Occipital lobe (tissue), 3 donors: ENCODE measurements at places on chromosomes 16 and 17. TPM values are rescaled to one million over a fixed set of nuclear protein-coding genes. Genes with fewer than 3 reads are reported as not detected.

CES3 gene
- 0.78 TPM for total RNA-seq

KCNJ2 gene
- total RNA-seq: 10.3 TPM

GRCh38 chr16:4494746-4495490 is 18.7 kb downstream of the HMOX2 start:
- no peak for DNase-seq

GRCh38 chr17:4898927-4899326 is 409 bp upstream of the C17orf107 start:
- no peak for DNase-seq

DNA sequence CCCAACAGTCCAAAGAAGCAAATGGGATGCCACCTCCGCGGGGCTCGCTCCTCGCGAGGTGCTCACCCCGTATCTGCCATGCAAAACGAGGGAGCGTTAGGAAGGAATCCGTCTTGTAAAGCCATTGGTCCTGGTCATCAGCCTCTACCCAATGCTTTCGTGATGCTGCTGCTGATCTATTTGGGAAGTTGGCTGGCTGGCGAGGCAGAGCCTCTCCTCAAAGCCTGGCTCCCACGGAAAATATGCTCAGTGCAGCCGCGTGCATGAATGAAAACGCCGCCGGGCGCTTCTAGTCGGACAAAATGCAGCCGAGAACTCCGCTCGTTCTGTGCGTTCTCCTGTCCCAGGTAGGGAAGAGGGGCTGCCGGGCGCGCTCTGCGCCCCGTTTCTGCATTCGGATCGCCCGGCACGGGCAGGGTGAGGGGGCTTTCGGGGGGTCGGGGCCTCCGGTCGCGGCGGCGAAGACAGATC is at the start of gene CDH13:
Gene CDH13 (plus strand): TSS at position 179 of the 471 bp plus-strand sequence.
- DNase-seq: peak; percentile 48

DNA sequence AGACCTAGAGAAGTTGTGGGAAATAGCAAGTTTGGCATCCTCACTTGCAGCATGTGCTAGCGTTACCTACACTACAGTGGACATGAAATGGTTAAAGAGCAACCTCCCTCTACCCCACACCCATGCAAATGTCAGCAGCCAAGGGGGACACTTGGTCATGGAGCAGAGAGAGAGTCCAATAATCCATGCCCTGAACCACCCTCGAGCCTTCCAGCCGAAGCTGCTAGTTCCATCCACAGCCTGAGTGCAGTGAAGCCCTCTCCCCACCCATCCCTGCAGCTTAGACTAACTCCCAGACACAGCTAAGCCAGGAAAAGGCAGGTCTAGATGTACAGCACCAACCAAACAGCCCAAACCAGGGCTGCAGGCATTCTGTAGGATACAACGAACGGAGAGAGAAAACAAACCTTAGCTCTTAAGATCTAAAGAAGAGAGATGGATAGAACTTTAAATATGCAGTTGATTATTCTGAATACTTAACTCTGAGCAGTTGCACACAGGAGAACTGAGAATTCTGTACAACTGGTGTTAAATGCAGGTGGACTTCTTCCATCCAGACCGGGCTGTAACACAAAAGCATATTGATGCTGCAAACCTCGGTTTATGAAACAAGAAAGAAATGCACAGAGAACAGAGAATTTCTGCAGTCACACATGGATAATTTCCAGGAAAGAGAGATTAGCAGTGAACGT is 93.8 kb downstream of the SALL1 start:
- no peak for DNase-seq

DNA sequence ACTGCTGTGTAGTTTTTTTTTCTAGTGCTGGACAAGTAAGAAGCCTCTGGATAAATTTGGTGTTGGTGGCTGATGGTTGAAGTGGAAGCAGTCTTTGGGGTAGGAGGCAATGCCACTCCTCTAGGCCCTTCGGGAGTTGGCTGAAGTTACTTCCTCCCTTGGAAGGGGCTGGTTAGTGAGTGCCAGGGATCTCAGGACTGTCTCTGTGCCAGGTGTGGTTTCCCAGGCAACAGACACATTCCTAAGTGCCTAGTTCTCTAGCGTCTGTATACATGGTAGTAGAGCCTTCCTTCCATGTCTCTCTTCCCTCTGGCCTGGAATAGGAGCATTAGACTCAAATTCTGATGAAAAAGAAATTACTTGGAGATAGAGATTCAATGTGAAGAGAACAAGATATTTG is 15.3 kb downstream of the TMEM98 start:
- no peak for DNase-seq

DNA sequence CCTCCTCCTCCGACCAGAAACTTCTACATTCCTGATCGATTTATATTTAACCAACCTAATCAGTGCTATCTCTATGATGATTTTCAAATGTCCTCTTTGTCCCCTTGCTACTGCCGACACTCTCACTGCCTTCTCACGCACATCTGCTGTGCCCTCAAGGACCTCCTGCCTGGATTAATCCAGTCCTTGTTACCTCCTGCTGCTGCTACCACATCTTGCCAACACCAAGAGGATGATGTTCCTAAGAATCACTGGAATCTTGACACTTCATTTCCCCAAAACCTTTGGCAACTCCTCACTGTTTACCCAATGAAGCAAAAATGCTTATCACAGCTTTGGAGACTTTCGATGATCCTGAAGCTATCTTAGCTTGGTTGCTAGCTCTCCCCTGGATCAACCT is 287.3 kb upstream of the AXIN2 start:
- no peak for DNase-seq
